ENCODE measurements at places on chromosomes 12 and 14. TPM values are rescaled to one million over a fixed set of nuclear protein-coding genes. Genes with fewer than 3 reads are reported as not detected.

CCDC175 gene
- total RNA-seq = not detected

- no peaks in the 10 kb centered on the region for H3K27me3 ChIP-seq
- peaks cover 41% of the 10 kb centered on the region for H3K4me1 ChIP-seq
- DNase-seq = no peak
- no peaks in the 10 kb centered on the region for H3K36me3 ChIP-seq
- H3K4me3 ChIP-seq = no peak overlapping the region
Observed at GRCh38 chr12:90058704-90059103, 350.1 kb upstream of the ATP2B1 start.

EXOC3L4 gene
- total RNA-seq = not detected

DNA sequence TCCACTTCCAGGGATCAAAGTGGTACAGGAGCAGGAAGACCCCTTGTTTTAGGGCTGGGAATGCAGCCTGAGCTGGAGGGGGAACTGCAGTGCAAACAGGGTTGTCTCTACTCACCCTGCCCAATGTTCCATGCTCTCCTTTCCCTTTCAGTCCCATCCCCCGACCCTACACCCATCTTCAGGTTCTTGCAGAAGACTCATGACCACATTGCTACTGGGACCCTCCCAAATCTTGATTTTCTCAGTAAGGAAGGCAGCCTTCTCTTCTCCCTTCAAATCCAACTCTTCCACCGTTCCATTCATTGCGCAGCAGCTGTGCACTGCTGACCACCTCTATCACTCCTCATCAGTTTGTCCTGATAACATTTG is 1.9 kb downstream of the SERPINA11 start:
- no peaks in the 10 kb centered on the region for H3K36me3 ChIP-seq
- DNase-seq = no peak
- H3K4me1 ChIP-seq = no peaks in the 10 kb centered on the region
- H3K27ac ChIP-seq = no peak overlapping the region

DNA sequence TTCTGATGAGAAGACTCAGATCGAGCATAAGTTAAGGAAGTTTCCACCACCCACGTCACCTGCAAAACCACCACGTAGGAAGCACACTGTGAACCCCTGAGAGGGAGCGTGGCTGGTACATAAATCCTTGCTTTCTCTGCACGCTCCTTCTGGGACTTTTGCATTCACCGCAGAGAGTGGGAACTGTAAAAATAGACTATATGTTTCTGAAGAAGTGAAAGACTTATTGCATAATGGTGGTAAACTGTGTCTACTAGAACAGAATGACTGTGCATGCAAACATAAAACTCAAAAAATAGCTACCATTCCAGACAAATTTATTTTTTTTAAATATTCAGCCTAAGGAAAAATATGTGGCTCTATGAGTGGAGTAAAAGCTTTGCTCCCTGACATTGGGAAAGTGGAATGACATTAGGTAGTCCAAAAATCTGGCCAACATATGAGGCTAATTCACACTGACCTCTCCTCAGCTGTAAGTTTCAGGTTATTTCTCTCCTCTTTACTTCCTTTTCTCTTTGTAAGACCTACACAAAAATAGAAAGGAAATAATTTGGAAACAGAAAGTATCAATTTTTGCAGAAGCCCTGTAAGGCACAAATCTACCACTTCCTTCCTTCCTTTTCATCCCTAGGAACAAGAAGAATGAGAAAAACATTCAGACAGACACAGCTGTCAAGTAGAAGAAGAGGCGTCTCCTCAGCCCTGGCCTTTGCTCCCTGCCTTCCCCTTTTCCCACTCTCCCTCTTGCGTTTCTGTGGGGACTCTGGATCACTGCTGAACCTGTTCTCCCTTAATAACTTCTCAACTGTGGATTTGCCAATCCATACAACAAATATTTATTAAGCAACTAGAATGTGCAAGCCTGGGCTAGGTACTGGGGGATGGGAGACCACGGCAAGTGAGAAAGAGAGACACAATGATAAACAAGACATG is 264.3 kb upstream of the FOXN3 start:
- H3K27ac ChIP-seq = peak overlapping the region; percentile 68
- H3K4me1 ChIP-seq = peaks cover 20% of the 10 kb centered on the region
- H3K36me3 ChIP-seq = peaks cover 2% of the 10 kb centered on the region
- DNase-seq = no peak

DNA sequence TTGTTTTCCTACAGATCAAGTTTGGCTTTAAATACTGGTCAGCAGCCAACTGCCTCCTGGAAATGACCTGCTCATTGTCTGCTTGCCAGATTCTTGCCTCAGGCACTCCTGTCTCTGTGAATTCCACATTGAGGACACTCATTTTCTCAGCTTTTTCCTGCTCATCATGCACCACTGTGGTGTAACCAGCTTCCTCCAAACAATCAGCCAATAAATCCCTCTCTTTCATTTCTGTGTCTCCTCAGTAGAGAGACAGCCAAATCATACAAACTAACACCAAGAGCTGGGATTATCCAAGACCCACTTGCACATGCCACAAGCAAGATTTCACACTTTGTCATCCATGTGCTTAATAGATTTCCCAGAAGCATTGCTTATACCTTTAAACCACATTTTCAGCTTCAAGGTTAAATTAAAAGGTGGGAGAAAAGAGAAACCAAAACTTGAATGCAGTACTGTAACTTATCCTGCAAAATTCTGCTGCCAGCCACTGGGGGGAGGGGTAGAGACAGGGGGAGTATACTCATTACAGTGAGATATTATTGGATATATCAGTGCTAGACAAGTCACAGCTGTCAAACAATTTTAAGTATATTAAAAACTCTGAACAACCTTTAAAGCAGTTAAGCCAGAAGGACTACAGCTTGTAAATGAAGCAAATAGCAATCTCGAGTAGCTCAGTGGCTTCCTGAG is 105.0 kb downstream of the PPP2R5E start:
- H3K27ac ChIP-seq = peak overlapping the region; percentile 84
- no peak for DNase-seq
- peak overlapping the region; percentile 61 for H3K4me3 ChIP-seq

DNA sequence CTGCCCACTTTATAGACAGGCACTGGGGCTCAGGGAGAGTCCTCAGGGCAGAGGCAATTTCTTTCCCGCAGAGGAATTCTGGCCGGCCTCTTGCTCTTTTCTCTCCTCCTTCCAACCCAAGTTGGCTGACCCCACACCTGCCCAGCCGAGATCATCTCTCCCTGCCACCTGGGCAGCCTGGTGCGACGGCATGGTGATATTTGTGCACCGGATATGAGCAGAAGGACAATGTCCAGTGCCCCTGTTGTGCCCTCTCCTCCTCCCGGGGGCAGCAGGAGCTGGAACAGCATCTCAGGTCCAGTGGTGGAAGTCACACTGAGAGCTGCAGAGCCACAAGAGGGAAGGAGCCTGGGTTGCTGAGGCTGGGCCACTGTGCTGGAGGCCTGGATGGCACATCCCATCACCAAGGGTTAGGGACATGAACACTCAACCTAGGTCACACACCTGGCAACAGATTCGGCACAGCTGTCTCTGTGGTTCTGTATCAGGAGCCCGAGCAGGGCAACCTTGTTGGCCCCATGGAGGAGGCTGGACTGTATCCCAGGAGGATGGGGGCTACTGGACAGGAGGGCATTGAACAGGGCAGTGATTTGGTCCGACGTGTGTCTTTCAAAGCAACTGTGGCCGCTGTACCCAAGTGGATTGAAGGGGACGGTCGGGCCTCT is 57.7 kb upstream of the DIO3 start:
- H3K27ac ChIP-seq = no peak overlapping the region
- H3K4me3 ChIP-seq = no peak overlapping the region
- H3K36me3 ChIP-seq = no peaks in the 10 kb centered on the region
- peaks cover 6% of the 10 kb centered on the region for H3K27me3 ChIP-seq

- H3K27me3 ChIP-seq = peaks cover 5% of the 10 kb centered on the region
- no peaks in the 10 kb centered on the region for H3K4me1 ChIP-seq
- no peak overlapping the region for H3K27ac ChIP-seq
- no peaks in the 10 kb centered on the region for H3K36me3 ChIP-seq
Observed at GRCh38 chr14:29459969-29460560, 467.6 kb downstream of the PRKD1 start.

KLRC1 gene
- not detected for total RNA-seq

PROX2 gene
- not detected for total RNA-seq

DNA sequence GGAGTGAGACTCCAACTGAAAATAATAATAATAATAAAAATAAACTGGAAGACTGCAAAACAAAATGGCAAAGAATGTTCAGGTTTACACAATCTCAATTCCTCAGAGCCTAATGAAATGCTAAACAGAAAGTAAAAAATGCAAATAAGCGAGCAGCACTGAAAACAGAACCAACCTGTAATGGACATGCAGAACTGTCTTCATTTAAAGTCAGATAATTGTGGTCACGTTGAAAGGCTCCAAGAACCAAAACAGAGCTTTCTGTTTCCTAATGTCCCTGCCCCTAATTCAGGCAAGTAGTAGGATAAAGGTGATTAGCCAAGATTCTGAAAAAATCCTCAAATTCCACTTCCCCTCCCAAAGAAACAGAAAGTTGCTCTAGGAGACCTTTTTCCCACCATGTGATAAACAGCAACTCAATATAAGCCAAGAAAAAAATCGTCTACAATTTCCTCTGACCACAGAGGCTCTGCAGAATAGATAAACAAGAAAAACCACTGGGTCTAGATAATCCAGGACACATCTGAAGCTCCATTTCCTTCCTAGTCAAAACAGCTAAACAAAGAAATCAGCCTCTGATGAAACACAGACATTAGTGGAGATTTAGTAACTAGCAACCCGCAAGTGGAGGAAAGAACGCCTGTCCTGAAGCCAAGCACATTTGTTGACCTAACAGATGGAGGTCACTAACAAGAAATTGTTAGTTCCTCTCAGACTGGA is 3.0 kb downstream of the MIS18BP1 start:
- peaks cover 25% of the 10 kb centered on the region for H3K4me1 ChIP-seq
- peak overlapping the region; percentile 86 for H3K27ac ChIP-seq
- no peak for DNase-seq
- no peaks in the 10 kb centered on the region for H3K36me3 ChIP-seq
- no peaks in the 10 kb centered on the region for H3K27me3 ChIP-seq

SRSF5 gene
- total RNA-seq = 245 TPM

DNA sequence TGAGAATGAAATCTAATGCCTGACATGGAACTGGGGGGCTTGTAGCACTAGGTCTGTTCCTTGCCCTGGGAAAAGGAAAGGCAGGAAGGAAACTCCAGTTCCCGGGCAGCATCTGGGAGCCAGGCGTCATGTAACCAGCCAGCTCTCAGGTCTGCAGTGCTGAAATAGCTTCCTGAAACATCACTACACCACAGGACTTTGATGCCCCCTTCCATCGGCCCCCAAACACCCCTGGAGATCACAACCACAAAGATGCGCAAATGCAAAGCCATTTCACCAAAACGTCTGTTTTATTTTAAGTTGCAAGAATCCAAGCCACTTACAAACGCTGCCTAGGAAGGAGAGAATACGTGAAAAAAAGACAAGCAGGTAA is 40.9 kb downstream of the KCTD10 start:
- DNase-seq = no peak
- H3K4me3 ChIP-seq = no peak overlapping the region
- H3K4me1 ChIP-seq = no peaks in the 10 kb centered on the region

PRIMA1 gene
- total RNA-seq = not detected

DNA sequence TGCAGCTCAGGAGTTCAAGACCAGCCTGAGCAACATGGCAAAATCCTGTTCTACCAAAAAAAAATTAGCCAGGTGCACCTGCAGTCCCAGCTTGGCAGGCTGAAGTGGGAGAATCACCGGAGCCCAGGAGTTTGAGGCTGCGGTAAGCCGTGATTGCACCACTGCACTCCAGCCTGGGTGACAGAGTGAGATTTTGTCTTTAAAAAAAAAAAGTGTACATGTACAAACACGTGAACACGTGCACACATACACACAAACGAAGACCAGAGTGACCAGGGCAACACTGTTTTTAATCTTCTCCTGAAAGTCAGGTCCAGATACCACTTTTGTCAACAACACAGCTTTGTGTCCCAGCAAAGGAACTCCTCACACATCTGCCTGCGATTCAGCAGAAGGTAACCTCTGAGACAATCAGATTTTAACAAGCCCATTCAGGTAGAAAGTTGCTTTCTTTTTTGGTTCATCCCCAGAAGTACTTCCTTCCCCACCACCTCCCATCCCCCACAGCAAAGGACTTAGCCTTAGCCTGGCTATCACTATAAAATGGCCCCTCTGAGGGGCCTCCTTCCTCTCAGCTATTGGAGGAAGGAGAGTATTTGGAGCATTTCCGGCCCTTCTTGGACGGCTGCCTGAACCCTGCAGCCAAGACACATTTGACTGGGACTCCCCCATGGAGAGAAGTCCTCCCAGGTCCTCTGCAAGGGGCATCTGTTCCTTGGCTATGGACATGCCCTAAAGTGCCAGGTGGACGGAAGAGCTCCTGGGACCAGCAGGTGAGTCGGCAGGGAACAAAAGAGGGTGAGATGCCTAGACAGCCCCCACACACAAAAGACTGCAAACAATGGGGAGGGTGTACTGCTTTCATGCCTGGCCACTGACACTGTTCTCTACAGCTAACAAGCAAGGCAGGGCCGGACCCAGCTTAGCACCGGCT is 9.8 kb downstream of the CTDSP2 start:
- peaks cover 95% of the 10 kb centered on the region for H3K4me1 ChIP-seq
- peak overlapping the region; percentile 57 for H3K4me3 ChIP-seq
- H3K36me3 ChIP-seq = no peaks in the 10 kb centered on the region
- H3K27ac ChIP-seq = peak overlapping the region; percentile 87

DNA sequence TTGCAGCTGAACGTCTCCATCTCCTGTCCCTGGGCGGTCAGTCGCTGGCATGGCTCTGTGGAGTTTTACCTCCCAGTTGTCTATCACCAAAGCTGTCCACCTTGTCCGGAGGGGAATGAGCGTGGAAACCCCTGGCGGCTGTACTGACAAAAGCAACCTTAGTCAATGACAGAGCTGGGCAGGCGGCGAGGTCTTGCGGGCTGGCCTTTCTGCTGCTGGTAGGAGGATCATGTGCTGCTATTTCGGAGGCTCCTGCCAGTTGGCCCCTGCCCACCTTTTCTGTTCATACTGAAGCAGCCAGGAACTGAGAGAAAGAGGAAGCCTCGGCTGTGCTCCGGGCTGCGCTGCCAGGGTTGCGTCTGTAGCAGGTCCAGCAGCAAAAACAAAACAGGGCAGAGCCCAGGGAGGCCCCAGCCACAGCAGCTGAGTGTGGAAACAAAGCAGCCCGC is 57.7 kb downstream of the HMGA2 start:
- no peak for DNase-seq
- no peaks in the 10 kb centered on the region for H3K27me3 ChIP-seq
- H3K27ac ChIP-seq = peak overlapping the region; percentile 84
- peaks cover 84% of the 10 kb centered on the region for H3K4me1 ChIP-seq

DNA sequence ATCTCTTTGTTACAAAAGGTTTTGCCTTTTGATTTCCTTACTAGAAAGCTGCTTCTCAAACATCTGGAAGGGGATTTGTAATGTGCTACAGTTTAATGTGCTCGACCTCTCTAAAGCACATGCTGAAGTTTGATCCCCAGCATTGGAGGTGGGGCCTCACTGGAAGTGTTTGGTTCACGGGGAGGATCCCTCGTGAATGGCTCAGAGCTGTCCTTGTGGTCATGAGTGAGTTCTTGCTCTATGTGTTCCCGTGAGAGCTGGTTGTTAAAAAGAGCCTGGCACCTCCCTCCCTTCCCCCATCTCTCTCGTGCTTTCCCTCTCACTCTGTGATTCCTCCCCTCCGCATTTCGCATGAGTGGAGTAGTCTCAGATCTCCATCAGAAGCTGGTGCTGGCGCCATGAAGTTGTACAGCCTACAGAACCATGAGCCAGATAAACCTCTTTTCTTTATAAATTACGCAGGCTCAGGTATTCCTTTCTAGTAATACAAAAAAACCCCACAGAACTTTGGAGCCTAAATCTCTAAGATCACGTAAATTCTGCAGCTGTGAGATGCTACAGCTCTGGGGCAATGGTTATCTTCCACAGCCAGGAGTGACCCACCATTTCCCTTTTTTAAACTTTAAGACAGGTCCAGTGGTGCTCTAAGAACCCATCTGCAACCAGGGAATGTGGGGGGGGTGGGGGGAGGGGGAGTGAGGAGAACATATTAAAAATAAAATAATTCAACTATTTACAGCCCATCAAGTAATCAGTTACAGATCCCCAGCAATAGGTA is 214.4 kb downstream of the FOXN3 start:
- H3K36me3 ChIP-seq = peaks cover 9% of the 10 kb centered on the region
- H3K27ac ChIP-seq = no peak overlapping the region
- H3K27me3 ChIP-seq = no peaks in the 10 kb centered on the region

All from osteocyte (in vitro differentiated cells).